ENCODE measurements at places on chromosomes 3 and 15.
A peak's percentile ranks its signal among the peaks of the same experiment; 100 is the strongest.

GRCh38 chr3:189572249-189572648 lies 58.9 kb upstream of the TP63 start:
- DNase-seq, result no peak

DNA sequence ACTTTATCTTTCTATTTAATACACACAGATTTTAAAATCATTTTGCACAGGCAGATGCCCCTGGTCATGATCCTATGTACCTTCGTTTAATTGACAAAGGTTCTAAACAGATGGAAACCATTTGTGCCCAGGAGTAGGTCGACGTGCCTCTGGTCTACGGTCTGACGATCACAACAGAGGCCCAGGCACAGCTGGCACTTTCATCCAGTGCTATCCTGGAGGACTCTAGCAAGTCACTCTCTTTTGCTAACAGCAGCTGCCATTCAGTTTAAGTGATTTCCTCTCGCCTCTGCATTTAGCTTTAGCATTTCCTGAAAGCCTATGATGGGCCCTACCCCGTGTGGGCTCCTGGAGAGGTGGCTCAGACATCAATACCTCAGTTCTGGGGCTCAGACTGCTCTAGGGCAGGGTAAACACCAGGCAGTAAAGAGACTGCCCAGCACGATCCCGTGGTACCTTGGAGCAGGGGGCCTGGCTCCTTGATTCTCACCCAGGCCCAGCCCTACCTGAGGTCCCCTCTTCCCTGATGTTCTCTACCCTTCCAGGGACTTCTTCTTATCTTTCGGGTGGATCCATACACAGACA lies 83.2 kb upstream of the SNRPA1 start:
- DNase-seq, result no peak

DNA sequence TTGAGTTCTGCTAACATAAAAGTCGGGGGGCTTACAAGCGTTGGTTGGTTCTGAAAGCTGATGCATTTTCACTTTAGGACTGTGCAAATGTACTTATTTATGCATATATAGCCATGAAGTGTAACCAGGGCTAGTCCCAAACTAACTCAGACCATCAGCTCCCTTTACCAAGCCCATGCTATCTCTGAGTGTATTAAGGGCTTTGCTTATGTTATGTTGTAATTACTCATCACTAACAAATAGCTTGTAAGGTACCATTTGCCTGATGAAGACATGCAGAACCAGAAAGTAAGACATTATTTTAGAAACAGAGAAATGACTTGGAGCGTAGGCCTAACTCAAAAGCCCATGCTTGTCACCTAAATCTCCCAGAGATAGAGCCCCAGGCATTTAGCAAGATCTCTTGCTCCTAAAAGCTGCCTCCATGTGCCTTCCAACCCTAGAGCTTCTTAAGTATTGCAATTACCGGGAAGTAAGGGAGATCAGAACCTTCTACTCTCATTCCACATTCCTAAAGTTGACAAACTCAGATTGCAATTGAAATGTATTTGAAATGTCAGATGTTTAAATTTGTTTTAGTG lies 362.9 kb upstream of the RBMS3 start:
- no peak for DNase-seq

DNA sequence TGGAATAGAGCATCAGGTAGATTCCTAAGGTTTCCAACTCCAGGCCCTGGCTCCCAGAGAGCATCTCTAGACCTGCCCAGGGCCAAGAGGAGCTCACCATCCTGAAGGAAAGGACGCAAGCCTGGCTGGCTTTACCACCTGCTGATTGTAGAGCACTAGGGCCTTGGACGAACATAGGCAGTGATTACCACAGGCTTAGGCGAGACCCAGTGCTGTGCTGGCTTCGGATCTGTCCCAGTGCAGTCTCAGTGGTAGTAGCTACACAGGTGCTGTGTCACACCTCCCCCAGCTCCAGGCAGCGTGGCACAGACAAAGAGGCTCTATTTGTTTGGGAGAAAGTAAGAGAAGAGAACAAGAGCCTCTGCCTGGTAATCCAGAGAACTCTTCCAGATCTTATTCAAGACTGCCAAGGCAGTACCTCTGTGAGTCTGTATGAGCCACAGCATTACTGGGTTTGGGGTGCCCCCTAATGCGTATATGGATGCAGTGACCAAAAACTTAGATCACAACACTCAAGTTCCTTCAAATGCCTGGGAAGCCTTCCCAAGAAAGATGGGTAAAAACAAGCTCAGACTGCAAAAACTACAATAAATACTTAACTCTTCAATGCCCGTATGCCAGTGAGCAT lies 25.4 kb downstream of the ISG20 start:
- no peak for DNase-seq

DNA sequence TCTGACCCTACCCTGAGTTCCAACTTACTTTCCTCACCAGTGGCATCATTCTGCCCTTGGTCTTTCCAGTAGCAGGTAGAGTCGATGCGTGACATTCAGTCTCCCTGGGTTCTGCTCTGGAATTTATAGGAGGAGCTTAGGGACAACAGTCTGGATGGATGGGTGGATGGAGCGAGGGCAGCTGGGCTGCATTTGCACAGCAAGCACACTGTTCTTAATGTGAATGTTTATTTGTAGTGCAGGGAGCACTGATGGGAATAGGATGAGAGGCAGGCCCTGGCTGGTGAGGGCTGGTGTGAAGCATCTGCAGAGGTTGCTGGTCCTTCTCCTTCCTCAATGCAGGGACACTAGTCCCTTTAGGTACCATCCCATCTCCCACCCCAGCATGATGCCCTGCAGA lies 176.2 kb downstream of the EPHB1 start:
- DNase-seq, result no peak

- DNase-seq, result no peak
Measured at GRCh38 chr3:177676947-177677587, 479.8 kb upstream of the TBL1XR1 start.

DNA sequence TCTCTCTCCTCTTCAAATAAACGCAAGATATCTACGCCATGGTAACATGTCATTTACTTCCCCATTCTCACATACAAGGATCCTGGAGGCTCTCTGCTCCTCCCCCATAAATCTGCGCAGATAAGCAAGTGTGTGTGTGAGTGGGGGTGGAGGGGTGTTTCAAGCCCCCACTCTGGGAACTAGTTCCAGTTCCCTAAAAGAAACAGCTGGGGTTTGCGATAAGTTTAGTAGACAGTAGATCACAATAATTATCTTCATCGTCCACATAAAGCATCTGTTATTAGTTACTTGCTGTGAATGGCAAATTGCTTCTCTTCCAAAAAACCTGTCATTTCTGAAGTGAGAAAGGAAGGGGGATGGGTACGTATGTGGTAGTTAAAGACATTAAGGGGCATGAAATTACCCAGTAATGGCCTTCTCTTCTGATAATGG lies 79.8 kb downstream of the RBPMS2 start:
- no peak for DNase-seq

GRCh38 chr3:99199021-99199420 lies 297.5 kb upstream of the DCBLD2 start:
- DNase-seq, result no peak

DNA sequence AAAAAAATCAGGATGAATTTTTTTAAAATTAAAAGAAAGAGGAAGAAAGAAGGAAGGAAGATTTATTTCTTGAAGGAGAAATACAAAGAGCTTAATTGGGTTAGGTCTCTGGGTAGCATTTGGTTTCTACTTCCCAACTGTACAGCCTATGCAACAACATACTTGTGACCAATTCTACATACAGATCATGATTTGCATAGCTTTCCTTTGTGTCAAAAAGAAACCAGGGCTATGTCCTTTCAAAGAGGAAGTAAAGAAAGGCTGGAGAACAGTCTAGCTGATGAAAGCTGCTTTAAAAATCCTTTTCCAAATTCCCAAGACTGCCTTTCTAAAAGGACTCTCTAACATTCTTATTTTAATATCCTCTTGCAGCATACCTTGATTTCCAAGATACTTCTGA lies 6.1 kb upstream of the HGD start:
- no peak for DNase-seq

DNA sequence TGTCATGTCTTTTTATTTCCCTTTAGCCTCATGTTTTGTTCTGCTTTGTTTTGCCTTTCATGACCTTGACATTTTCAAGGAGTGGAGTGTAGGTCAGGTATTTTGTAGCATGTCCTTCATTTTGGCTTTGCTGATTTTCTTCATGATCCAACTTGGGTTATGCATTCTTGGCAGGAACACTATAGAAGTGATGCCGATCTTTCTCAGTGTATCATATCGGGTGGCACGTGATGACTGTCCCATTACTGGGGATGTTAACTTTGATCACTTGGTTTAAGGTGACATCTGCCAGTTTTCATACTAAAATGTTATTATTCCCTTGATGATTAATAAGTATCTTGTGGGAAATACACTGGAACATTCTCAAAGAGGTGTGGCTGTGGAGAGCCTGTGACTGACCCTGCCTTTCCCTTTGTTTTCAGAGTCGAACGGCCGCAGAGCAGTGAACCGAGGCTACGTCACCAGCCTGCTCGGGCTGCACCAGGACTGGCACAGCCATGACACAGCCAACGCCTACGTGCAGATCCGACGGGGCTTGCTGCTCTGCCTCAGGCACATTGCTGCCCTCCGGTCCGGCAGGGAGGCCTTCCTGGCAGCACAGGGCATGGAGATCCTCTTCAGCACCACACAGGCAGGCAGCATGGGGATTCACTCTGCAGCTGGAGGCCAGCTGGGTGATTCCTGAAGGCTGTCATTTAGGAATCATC lies 167.7 kb downstream of the AGBL1 start:
- no peak for DNase-seq

DNA sequence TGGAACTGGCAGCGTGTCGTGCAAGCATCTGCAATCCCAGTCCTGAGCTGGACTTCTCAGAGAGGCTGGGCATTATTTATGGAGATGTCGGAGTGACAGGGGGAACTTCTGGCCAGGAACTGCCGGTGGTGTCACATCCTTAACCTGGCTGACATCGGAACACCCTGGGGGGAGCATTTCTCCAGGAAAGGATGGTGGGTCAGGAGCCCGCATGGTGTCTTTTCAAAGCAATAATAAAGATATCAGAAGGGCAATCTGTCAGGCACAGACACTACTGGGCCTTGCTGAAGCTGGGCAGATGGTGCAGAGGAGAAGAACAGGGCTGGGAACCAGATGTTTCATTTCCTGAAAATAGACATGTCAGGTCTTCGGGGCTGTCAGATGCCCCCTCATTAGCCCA lies 133.5 kb downstream of the WNT7A start:
- no peak for DNase-seq

- DNase-seq, result no peak
Measured at GRCh38 chr15:69637818-69638217, 185.2 kb downstream of the RPLP1 start.

DNA sequence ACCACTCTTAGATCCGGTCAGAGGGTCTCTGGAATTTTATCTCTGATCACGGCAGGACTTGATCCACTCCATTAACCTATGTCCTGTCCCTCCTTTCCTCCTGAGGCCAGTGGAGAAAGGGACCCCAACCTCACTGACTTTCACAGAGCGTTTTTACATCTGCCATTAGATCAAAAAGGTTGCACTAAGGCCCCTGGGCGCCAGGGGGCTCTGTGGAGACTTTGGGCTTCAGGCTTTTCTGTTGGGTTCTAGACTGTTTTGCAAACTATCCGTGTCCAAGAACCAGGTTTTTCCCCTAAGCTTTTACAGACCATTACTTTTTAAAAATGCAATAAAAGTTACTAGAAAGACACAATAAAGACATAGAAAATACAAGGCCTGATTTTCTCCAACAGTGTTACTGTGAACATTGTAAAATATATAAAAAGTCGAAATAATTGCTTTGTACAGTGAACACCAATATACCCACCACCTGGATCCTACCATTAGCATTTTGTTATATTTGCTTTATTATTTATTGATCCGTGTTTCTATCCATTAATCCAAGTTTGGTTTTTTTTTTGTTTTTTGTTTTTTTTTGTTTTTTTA lies 159.7 kb downstream of the POLR2M start:
- peak; percentile 8 for DNase-seq

GRCh38 chr3:150073031-150073430 lies 102.3 kb upstream of the PFN2 start:
- DNase-seq, result no peak

- DNase-seq, result no peak
Measured at GRCh38 chr3:27072810-27073651, 296.2 kb downstream of the NEK10 start.
